ENCODE measurements at places on chromosomes 2 and 18. TPM values are rescaled to one million over a fixed set of nuclear protein-coding genes. Genes with fewer than 3 reads are reported as not detected.

DNA sequence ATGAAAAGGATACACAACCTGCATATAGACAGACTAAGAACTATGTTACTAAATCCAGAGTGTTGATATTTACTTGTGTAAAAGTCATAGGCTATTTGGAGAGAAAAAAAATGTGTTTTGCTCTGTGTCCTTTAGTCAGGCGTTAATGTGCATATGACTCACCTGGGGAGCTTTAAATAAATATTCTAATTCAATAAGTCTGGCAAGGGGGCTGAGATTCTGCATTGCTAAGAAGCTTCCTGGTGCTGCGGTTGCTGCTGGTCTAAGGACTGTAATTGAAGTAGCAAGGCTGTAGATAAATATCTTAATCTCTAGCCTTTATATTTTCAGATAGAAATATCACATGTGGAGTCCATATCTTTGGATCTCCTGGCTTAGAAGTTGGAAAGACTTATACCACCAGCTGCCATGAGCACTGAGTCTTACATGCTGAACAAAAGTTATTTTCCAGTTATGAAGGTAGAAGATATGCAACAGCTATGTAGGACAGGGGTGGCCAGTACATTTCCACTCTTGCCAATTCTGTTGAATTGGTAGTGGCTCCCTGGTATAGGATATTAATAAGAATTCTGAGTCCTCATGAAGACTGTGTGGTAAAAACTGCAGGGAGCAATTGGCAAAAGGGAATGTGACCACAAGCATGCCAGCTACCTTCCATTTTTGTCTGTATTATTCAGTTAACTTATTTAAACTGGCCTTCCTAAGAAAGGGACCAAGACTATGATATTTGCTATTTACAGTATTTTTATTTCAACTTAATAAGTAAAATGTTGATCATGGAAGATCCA is 4.8 kb downstream of the SPAG16 start:
- DNase-seq, result no peak

- no peak for DNase-seq
These were observed 929 bp upstream of the CREG2 start for GRCh38 chr2:101388232-101388631.

GRCh38 chr2:69216535-69217332 is 170.3 kb downstream of the GFPT1 start:
- DNase-seq, result no peak

DNA sequence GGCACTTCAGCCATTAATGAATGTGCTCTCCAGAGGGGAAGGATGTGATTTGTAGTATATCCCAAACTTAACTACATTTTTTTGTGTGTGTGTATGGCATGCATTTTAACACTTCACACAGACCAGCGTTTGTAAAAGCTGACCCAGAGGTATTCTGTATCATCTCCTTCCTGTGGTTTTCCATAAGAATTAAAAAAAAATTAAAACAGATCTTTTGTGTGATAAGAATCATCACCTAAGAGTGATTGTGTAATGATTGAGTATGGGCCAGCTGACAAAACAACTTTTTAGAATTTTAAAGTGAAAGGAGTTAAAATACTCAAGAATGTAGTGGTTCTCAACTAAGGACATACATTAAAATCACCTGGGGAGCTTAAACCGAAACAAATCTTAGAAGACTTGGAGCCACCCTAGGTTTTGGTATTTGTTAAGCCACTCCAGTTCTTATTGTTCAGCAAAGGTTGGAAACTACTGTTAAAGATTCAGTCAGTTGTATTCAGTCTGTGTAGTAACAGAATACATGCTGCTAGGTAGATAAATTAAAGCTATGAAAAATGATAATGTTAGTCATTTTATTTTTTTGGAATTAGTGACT is 120.1 kb downstream of the HAUS1 start:
- DNase-seq, result no peak

DNA sequence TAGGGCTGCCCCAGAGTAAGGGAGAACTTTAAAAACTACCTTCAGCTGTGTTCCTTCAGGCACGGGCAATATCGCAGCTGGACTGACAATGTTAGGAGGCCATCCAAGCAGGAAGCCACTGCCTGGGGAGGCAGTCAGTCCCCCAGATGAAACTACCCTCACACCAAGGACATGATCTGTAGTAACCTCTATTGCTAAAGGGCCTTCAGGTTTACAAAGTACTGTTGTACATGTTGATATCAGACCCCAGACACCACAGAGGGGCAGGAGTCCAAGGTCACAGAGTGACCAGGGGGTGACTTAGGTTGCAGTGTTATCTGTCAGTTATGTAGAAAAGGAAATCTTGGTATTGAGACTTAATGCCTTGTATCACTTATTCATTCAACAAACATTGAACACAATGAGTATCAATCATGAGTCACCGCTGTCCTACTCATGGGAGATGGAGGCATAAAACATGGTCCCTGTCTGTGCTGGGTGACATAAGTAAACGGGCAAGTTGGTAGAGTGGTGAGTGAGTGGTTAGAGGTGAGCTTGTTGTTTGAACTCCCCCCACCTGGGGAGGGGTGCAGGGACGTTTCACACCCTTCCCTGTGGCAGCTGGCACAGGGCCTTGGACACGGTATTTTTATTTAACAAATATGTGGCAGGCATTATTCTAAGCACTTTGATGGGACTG is 7.1 kb downstream of the CABLES1 start:
- no peak for DNase-seq

- no peak for DNase-seq
These were observed 15.3 kb upstream of the ID2 start for GRCh38 chr2:8666581-8666980.

DNA sequence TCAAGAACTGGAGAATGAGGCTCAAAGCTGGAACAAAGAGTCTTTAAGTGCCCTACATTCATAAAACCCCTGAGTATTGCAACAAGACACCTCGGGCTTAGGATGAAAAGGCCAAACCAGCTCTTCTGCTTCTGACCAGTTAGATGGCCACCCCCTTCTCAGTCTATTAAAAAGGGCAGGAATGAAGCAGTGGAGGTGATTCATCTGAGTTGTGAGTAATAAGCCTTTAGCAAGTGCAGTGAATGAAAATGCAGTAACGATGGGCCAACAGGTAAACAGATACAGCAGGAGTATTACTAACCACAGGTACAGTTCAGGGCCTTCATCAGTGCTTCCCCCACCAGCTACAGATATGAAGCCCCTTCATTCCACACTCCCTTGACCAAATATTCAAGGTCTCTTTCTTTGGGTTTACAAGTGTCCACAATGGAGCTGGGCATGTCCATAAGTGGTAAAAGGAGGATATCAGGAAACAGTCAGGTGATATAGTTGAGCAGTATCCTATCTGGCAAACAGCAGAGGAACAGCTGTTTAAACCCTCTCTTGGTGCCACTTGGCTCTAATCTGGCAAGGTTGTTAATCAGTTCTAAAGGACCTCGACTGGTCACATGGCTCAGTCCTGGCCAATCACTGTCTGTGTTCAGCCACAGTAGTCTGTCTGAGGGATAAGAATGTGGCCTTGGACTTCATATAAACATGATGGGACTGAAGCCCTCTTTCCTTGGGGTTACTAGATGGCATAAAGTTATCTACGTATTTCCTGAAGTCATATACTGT is 17.8 kb downstream of the SERPINB13 start:
- DNase-seq, result no peak

VIT gene
- 0.21 TPM for total RNA-seq

All from colonic mucosa (tissue), 4 donors.